ENCODE measurements at places on chromosomes 12 and 14.

- DNase-seq = peak; percentile 45
These were observed 7.8 kb downstream of the ZDHHC22 start for GRCh38 chr14:77133720-77134338.

DNA sequence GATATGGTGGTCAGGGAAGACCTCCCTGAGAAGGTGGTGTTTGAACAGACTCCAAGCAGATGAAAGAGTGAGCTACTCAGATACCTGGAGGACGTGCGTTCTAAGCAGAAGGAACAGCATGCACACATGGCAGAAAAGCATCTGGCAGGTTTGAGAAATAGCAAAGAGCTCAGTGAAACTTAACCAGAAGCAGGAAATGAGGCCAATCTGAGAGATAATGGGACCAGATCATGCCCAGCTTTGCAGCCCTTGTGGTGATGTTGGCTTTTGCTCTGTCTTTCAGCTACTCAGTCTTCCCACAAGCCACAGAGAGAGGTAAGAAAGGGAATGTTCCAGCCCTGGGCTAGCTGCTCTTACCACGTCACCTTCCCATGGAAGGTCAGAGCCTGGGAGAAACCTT is 176.3 kb upstream of the GSC start:
- DNase-seq = no peak

GRCh38 chr14:23518709-23519108 is 32.9 kb downstream of the ZFHX2 start:
- DNase-seq = no peak

GRCh38 chr12:120453977-120454376 is 7.7 kb downstream of the GATC start:
- DNase-seq = no peak

DNA sequence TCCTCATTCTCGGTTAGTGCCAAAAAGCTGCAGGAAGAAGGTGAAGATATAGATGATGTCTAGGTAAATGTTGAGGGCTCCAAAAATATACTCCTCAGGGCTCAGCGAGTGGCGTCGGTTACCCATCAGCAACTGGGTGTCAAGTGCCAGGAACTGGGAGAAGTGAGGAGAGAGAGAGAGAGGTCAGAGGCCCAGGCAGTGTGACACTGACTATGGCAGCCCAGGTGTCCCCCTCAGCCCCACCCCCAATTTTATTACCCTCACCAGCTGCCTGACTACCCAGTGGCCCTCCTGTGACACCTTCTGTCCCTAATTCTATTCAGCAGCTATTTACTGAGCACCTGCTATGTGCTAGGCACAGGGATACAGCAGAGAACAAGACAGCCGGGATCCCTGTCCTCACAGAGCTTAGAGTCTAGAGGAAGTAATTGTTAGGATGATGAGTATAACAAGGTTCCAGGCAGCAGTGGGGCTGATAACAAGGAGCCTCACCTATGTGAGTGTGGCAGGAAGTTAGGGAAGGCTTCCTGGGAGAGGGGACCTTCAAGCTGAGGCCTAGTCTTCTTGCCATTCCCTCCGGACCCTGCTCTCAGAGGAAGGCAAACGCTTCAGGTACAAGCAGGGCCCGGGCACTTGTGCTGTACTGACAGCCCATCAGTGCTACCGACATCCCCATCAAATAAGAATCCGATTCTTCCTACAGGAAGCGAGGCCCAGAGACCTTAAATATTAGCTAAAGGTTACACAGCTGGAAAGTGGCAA is 27.8 kb upstream of the BCDIN3D start:
- DNase-seq = no peak

DNA sequence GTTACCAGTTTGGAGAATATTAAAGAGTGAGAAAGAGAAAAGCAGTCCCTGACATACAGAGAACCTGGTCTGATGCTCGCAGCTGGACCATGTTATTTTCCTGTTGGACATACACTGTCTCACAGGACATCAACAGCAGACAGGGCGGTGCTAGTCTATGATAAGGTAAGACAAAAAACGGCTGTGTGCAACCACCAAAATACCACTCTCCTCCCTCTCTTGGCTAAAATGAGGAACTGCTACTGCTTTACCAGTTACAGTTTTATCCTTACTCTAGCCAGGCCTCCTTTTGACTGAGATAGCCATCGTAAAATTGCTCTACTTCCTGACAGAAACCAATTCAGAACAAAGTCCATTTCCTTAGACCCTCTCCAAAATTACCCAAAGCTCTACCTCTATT is 47.0 kb upstream of the ERGIC2 start:
- no peak for DNase-seq

- no peak for DNase-seq
These were observed 78.9 kb downstream of the AKAP6 start for GRCh38 chr14:32408018-32408417.

All from H4 (cell line).